ENCODE measurements at places on chromosomes 3 and 15.

- DNase-seq: no peak
Measured at GRCh38 chr15:84992157-84992944, 10.7 kb downstream of the PDE8A start.

DNA sequence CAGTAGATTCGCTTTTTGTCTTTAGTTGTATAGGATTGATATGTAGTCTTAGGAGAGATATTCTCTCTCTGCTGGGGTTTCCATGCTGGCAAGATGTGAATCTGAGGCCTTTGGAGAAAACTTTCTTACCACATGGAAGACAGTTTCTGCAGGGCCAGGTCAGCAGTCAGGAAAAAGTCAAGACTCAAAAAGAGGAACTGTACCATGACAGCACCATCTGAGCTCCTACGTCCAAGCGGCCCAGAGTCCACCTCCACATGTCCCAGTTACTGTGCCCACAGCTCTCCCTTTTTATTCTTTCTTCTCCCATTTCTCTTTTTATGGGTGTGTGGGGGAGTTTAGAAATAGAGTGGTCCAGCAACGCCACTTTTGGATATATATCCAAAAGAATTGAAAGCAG lies 172.0 kb downstream of the MTHFS start:
- DNase-seq: no peak

DNA sequence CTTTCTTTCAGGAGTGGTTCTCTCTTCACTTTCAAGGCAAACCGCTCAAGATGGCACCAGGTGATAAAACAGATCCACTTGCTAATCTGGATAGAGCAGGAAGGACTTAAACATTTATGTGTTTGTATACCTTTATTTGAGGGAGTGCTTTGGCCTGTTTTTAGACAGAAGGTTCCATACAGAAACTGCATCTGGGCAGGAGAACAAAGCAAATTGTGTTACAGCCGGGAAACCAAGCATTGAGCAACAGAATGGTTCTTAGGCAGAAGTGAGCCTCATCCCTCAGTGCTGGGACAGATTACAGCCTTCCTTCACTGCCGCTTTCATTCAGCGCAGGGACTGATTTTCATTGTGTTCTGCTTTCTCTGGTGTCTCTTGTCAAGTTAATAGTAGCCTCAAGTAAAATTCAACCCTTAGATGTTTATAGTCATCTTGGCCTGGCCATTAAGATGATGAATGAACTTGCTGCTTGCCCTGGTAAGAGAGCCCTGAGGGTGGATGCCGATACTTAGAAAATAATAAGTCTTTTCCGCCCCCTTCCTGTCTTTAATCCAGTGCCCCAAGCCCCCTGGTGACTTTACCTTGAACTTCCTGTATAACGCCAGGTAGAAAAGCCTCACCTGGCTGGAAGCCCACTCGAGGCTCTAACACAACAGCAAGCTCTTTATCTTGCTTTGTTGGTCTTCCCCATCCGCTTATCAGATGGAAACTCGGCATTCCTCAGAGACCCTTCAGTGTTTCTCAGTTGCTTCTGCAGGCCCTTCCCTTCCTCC lies 168.0 kb upstream of the CTDSPL start:
- DNase-seq: no peak

GRCh38 chr3:58072052-58072762 lies 64.0 kb downstream of the FLNB start:
- no peak for DNase-seq

DNA sequence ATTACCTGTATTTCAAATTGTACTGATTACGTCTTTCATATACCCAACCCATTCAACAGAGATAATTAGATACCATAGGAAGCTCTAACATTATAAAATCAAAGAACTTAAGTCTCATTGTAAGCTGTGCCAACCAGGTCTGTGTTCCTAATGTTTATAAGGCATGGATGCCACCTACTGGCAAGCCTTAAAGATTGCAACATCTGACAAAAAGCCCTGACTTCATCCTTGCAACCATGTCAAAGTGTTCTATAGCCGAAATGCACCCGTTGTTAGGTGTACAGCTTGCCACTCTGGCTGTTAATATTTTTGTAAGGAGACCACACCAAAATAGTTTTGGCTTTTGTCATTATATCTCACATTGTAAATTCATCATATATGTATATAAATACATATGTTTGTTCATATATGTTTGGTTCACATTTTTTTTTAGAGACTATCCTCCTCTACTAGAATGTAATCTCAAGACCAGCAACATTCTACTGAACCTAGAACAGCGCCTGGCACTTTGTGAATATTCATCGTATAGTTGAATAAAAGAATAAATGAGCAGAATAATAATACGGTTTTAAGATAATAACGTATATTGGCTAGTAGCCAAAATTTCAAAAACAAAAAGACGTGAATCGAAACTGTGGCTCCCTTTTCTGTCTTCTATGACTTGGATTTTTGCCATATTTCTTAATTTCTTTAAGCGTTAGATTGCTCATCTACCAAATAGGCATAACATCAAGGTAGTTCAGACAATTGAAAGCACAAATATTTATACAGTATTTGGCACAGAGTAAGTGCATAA lies 258.1 kb downstream of the TBL1XR1 start:
- peak; percentile 1 for DNase-seq

DNA sequence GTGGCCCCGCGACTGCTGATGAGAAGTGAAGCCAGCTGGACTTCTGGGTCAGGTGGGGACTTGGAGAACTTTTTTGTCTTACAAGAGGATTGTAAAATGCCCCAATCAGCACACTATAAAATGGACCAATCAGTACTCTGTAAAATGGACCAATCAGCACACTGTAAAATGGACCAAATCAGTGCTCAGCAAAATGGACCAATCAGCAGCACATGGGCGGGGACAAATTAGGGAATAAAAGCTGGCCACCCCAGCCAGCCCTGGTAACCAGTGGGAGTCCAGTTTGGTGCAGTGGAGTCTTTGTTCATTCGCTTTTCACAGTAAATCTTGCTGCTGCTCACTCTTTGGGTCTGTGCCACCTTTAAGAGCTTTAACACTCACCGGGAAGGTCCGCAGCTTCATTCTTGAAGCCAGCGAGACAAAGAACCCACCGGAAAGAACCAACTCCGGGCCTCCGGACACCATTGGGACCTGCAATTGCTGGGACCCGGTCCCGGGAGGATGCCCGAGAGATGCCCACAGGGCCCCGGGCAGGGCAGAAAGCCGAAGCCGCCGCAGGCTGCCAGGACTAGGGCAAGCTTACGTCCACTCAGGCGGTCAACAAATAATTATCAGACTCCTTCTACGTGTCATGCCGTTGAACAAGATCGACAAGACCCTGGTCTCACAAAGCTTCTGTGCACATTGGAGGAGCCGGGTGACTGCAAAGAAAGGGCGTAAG lies 8.3 kb upstream of the NR2E3 start:
- no peak for DNase-seq

DNA sequence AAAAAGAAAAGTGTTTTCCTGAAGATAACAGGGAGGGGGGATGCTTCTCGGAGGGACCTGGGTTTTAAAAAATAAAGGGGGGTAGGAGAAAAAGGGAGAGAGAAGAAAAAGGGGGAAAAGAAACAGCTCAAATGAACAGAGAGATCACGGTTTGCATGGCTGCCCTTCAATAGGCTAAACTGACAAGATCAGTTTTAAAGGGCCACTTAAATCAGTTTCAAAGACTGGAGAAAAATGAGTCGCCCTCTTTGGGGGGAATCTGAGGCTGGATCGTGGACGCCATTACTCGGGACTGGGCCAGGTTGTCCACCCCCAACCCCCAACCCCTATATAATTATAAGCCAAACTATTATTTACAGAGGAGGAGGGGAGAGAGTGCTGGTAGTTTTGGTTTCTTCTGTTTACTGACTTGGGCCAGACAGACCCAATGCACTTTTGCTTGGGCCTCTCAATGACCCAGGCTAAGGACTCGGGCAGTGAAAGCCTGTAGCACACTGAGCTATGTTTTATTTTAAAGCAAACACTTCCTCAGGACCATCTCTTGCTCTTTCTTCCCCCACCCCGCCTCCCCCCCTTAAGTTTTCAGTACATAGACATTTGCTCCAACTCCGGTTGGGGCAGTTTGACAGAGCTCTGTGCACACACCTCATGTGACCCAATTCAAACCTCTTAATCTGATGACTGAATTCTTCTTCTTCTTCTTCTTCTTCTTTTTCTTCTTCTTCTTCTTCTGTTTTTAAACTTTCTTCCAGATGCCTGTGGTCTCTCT lies 6.3 kb downstream of the NR2F2 start:
- no peak for DNase-seq

DNA sequence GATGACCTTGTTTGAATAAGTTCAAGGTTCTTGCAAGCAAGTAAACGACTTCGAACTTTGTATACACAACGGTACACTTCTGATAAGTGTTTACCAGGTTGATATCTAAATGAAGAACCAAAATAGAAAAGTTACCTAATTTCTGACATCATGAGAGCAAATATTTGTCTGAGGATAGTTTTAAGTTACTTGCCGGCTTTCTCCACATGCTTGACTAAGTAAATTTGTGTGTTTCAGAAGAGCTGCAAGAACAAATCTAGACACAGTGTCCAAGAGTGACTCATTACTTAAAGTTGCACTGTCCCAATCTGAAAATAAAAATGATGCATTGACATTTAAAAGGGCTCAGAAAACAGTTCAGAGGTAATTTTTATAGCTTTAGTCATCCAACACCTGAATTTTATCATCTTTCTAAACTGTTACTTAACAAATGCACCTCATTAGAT lies 115.1 kb downstream of the HERC1 start:
- DNase-seq: no peak

GRCh38 chr3:160755776-160756304 lies at the start of gene PPM1L:
Gene PPM1L, plus strand, starts transcription at chr3:160756231.
- peak; percentile 24 for DNase-seq

DNA sequence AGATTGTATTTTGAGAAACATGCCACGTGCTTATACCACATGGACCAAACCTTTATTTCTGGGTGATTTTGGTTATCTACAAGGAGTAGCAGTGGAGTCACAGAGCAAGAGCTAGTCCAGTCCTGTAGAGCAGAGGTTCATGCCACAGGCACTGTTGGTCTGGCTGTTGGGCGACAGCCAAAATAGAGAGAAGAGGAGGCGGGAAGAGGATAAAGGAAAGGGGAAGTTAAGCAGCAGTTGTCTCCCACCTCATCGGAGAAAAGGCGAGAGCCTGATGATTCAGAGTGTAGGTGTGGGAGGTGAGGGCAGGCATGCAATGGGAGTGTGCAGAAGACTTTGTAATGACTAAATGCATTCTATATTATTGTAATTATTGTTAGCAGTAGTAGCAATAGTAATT lies 237.5 kb upstream of the ROPN1 start:
- DNase-seq: no peak

DNA sequence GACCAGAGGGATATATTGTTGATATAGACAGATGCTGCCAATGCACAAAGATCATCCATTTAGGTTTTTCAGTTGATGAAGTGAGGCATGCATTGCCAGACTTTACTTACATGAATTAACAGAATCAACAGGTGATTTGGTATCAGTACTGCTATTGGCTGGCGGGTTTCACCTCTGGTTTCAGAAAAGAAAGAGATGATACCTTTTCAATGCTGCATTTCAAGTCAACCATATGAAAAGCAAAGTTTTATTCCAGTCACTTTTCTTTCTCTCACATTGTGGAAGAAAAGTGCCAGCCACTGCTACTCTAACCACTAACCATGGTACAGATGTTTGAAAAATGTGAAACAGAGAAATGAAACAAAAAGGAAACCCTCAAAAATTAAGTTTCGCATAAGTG lies 289.1 kb downstream of the TIGIT start:
- DNase-seq: no peak

DNA sequence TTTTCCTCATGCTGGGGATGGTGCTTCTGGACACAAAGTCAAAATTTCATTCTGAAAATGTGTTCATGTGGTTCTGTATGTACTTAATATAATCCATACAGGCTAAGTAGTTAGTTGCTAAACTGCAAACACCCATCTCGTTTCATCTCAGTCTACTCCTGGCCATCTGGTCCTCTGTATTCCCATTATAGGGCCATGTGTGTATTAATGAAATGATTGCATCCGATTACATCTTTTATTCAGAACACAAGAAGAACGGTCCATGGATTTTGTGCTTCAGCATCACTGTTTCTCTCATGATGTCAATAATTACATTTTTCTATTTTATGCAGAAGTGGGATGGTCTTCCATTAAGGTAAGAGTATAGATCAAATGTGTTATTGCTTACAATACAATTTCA lies 6.1 kb upstream of the GJD2 start:
- DNase-seq: no peak

All from stimulated activated CD8-positive, alpha-beta memory T cell treated with anti-CD3 and anti-CD28 coated beads, Interleukin-4, amount 100 ng/mL, for 24 hours (primary cell).